Stimulated activated naive CD8-positive, alpha-beta T cell treated with anti-CD3 and anti-CD28 coated beads, Interleukin-15, Interleukin-2, amounts not matched to agents 100 U/mL and 50 U/mL, for 24 hours (primary cell): ENCODE measurements at places on chromosomes 3 and 15.

DNA sequence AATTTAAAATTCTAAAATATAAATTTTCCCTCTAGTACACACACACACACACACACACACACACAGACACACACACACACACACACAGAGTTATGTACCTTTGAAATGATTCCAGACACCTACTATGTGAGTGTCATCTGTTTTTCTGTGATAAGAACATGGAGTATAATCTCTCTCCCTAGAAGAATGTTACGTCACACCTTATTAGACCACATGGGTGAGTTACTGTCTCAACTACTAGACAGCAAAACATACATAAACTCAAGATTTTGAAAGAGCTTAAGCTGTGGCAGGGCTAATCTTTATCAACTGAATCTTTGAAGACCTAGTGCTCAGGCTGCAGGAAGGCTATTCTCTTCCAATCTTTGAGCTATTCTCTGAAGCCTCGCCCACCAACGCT, 385.9 kb upstream of the BCHE start:
- DNase-seq = no peak

- no peak for DNase-seq
Measured at GRCh38 chr15:86155551-86155950, 75.9 kb downstream of the AGBL1 start.

- DNase-seq = no peak
Measured at GRCh38 chr15:36110659-36110993, 468.8 kb upstream of the CDIN1 start.

- no peak for DNase-seq
Measured at GRCh38 chr3:59995563-59995962, 945.7 kb upstream of the CFAP20DC start.

GRCh38 chr3:59424268-59425010, 374.6 kb upstream of the CFAP20DC start:
- DNase-seq = no peak

GRCh38 chr3:34207002-34207401, 408.6 kb downstream of the PDCD6IP start:
- DNase-seq = no peak

GRCh38 chr15:26983822-26984221, 12.8 kb downstream of the GABRG3 start:
- DNase-seq = no peak

GRCh38 chr3:74041068-74041675, 416.4 kb upstream of the PDZRN3 start:
- DNase-seq = no peak

DNA sequence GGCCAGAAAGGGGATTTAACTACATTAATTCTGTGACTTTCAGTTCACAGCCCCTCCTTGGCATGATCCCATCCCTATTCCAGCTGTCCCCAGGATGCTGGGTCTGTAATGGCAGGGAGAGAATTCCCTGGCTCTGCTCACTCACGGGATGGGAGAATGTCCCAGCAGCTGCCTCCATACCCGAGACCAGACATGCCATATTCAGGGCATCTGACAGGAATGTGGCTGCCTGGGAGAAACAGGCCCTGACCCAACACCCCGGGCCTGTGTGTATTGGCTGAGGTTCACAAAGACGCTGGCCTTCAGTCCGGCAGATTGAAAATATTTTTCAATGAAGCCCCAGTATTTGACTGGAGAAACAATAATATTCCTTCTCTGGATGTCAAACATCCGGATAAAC, 83.6 kb upstream of the SMAD3 start:
- DNase-seq = no peak

GRCh38 chr15:56217341-56217740, 26.3 kb downstream of the RFX7 start:
- no peak for DNase-seq

- DNase-seq = no peak
Measured at GRCh38 chr3:70277304-70277703, 35.1 kb downstream of the MDFIC2 start.

DNA sequence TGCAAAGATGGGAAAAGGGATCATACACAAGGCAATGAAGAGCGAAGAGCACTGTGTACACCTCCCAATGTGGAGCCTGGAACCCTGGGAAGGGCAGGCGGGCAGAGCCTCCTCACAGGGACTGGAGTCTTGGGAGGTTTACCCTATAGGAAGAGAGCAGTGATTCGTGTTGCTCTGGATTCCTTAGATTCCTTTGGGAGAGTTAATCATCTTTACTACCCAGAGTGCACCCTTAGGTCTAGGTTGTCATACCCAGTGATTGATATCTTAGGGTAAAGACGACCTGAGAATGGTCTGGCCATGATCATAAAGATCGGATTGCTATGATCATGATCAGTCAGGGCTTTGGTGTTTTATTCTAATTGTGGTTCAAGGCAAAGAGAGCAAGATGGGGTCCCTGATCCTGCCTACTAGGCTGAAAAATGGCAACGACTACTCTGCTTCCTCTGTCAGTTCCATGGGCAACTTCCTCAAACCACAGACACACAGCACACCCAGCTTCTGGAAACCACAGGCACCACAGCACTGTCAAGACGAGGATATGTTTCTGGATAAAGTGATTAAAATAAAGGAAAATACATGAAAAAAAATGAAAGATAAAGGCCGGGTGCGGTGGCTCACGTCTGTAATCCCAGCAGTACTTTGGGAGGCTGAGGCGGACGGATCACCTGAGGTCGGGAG, 20.4 kb upstream of the MAP6D1 start:
- no peak for DNase-seq

DNA sequence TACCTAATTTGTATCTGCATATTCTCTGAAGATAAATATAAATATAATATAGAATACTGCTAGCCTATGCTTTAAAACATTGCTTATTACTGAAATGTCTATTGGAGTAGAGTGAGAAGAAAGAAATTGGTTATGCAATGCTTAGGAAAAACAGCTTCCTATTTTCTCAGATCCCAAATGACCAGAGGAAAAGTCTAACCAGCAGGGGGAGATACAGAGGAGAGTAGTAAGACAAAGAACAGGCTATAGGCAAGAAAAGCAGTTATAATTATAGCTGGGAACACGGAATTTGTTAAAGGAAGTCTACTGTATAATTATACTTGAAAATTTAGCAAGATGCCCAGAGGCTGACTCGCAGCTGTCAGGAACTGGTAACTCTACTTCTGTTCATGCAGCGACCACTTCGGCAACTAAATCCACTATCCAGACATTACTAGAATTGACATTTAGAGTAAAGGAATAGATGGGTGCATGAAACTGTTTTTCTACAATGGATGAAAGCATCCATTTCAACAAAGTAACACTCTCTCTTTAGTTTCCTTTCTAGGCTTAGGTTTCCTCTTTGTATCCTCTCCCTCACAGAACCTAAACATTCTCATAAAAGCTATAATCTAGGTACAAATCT, 97.2 kb downstream of the TBC1D5 start:
- no peak for DNase-seq

DNA sequence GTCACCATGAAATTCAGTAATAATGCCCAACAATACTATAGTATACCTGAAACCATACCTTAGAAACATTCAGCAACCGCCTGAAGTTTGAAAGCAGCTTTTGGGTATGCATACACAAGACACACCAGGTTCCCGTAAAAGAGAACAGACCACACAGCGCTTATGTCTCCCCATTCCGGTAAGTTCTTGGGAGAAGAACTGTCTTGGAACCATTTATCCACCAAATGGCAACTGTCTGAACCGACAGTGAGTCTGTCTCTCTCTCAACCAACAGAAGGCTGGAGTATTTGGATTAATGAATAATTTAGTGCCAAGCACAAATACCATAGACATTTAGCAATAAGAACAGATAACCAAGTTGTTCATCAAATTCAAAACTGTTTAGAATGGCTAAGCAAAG, 7.6 kb downstream of the RGMA start:
- no peak for DNase-seq

GRCh38 chr3:36900474-36901443, 44.1 kb downstream of the TRANK1 start:
- DNase-seq = no peak

- no peak for DNase-seq
Measured at GRCh38 chr3:66367979-66368378, 132.8 kb downstream of the LRIG1 start.

DNA sequence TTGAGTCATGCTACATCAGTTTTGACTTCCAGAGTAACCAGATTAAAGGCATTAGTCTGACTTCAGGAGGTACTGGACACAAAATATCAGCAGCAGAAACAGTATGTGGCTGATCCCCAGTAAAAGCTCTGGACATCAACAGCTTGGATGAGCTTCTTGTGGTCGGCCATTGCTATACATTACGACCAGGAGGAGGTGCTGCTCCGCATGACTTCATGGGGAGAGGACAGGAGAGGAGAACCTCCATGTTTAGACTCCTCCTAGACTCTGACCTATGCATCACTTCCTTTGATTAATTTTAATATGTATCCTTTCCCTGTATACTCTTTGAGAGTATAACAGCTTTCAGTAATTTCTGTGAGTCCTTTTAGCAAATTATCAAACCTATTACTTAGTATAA, 285.6 kb upstream of the ARHGEF26 start:
- no peak for DNase-seq

DNA sequence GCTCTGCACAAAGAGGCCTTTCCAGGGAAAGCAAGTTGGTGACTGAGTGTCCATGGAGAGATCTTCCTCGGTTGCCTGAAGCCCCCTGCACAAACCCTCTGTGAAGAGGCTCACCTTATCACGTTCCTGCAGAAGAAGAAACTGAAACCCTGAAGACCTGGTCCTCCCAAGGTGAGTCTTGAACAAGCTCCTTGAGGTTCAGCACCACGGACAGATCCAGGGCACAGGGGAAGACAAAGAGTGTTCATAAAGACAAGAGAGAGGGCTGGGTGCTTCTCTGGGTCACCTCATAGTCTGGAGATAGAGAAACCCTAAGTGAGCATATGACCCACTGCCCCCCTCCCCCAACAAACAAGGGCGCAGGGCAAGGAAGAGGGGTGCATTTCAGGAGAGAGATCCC, 21.7 kb upstream of the TBC1D21 start:
- DNase-seq = peak; percentile 60

- DNase-seq = no peak
Measured at GRCh38 chr3:242602-243355, 46.2 kb downstream of the CHL1 start.

DNA sequence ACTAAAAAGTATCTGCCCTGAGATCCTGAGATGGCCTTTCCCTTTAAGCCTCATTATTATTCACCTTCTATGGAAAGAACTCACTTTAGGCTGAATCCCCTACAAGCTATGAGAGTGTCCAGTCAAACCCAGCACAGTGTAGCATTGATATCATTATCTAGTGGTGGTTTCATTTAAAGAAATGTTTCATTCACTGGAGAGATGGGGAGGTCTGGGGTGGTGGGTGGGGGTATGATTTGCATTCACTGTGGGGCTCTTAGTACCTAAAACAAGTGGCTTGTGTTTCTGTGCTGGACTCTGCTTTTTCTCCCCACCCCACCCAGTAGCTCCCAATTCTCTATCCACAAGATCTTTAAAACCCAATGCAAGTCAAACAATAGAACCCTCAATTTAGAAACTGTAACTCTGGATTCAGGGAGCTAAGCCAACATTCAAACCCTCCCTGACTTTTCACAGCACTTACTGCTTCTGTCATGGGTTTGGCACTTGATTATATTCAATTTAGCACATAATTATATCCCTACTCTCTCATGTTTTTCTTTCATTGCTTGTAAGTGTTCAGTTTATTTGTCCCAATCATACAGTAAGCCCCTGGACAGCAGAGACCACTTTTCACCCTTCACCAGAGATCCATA, 310.5 kb upstream of the THBS1 start:
- no peak for DNase-seq

GRCh38 chr3:184647405-184647936, 64.4 kb downstream of the MAGEF1 start:
- DNase-seq = no peak
